CD4-positive, alpha-beta T cell (primary cell): ENCODE measurements at places on chromosomes 7 and 10.

DNA sequence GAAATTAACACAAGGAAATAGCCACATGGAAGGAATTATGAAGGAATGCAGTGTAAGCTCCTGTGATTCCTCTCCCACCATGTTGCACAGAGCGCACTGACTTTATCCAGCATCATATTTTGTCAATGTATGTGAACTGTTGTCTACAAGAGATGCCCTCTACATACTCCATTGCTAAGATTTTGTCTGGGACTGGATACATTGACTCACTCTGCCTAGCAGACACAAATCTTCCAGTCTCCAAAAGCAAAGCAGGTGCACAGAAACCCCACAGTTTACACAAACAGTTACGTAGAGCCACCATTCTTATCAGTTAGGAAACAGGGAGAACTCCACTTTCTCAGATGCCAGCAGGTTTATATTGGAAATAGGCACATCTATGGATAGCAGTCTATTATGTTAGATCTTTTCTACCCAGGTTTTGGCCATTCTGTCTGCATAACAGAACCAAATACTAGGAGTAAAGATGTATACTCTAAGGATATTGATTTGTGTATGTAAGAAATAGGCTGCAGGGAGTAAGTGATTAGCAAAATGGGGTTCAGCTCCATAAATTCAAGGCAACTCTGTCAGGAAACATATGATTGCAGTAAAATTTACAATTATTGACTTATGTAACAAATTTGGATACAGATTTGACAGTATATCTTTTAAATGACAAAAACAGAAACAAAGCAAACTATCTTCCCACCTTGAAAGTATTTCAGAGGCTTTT lies 1.5 kb downstream of the AKR1C2 start:
- DNase-seq: no peak

DNA sequence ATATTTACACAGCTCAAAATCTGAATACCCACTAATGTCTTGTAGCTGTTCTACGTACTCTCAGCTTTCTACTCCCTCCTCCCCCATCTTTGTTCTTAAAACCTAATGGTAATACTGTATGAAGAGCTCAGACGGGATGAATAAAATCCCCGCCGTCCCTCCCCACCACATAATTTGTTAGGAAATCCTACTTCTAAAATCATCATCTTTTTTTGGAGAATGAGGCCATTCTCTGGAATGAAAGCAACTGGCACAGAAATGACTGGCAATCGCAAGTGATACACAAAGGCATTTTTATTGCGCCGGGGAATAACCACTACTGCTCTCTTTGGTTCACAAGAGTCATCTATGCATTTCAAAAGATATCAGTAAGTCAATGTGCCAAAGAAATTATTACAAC lies 27.3 kb downstream of the SLC35B4 start:
- no peak for DNase-seq

GRCh38 chr10:68934994-68935393 lies 21.0 kb upstream of the DDX21 start:
- DNase-seq: no peak

DNA sequence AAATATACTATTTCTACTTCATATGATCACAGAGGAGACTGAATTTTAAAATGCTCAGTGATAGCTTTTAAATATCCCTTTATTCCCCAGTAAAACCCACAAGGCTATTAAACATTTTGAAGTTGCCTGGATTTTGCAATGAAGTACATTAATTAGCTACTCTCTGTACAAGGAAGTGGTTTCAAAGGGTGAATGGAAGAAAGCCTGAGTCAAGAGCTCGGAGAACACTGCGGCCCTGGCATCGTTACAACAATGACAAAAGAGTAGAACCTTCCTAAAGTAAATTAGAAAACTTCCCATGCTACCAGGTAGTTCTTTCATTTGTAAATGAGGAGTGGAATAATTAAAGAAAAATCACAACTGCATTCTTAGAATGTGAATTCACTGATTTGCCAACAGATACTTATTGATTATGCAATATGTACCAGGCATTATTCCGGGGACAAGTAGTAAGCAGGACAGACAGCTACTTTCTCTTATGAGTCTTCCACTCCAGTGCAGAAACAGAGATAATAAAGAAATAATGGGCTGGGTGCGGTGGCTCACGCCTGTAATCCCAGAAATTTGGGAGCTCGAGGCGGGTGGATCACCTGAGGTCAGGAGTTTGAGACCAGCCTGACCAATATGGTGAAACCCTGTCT lies 63.0 kb downstream of the ZNF22 start:
- no peak for DNase-seq

DNA sequence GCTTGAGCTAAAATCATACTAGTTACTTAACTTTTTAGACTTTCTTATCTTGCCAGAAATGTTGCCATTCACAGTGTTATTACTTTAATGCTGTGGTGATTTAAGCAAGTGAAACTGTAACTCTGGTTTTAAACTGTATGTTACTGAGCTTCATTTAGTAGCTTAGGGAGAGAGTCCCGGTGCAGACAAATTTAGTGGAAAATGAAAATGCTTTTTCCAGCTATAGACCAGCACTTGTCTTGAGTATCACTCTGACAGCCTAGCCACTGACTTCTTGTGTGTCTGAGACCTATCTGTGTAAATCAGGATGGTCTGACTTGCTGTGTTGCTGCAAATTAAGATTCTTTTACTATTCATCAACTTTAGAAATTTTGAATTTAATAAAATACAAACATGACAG lies 200.8 kb downstream of the CACNB2 start:
- no peak for DNase-seq

DNA sequence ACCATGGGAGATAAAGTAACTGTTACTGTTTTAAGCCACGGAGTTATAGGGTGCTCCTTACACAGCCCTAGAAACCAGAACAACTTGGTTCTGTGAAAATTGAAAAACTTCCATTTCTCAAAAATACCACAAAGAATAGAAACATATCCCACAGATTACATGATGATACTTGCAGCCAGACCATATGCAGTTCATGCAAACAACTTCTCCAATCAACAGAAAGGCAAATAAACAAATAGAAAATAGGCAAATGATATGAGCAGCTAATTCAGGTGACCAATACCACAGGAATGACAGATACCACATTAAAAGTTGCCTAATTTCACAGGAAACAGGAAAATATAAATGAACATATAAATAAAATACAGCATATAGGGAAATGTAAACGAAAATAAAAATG lies 297.5 kb downstream of the HTR7 start:
- no peak for DNase-seq

DNA sequence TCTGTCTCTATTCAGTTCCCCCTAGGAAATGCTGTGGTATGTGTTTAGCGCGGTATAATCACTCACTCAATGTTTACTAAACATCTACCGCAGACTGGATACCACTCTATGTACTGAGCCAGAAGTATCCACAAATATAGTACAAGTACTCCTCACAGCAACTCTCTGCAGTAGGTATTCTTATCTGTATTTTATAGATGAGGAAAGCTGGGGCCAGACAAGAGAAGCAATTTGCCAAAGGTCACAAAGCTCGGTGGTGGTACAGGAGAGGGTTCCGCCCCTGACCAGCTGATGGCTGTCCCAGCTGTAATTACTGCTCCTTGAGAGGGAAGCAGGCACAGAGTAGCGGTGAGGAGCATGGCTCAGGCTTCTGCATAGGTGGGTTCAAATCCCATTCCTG lies 184.1 kb downstream of the DOCK4 start:
- DNase-seq: no peak

GRCh38 chr10:115167751-115168150 lies 74.6 kb downstream of the ATRNL1 start:
- no peak for DNase-seq

- DNase-seq: no peak
Observed at GRCh38 chr10:31912898-31913850, 15.5 kb downstream of the ARHGAP12 start.

DNA sequence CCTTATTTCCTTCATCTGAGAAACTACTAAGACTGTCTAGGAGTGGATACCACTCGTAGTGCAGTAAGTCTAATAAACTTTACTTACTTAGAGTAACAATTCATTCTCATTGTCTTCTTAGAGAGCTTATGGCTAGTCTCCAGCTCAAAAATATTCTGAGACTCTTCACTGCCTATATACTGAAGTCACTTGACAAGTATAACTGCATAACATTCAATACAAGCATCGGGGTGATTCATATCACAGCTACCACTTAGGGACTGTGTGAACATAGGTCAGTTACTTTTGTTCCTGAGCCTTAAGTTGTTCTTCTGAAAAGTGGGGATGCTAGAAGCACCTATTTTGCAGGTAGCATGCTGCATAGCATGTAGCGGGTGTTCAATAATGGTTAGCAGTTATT lies 111.0 kb downstream of the HTR7 start:
- no peak for DNase-seq

DNA sequence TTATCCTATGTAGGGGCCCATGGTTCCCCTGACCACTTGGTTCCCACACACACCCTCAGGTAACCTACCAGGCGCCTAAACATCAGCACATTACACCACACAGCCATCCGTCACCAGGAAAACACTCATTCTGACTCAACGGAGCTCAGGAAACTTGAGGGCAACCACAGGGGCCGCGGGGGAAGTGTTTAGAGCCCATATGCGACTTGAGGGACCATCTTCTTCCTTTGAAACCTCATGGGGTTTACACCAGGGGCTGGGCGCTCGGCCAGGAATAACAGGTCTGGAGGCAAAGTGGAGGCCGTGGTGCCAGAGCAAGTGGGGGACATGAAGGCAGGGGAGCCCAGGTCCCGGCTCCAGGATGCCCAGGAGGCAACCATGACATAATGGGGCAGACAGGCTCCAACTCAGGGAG lies 1.5 kb downstream of the STX1A start:
- DNase-seq: peak; percentile 60

DNA sequence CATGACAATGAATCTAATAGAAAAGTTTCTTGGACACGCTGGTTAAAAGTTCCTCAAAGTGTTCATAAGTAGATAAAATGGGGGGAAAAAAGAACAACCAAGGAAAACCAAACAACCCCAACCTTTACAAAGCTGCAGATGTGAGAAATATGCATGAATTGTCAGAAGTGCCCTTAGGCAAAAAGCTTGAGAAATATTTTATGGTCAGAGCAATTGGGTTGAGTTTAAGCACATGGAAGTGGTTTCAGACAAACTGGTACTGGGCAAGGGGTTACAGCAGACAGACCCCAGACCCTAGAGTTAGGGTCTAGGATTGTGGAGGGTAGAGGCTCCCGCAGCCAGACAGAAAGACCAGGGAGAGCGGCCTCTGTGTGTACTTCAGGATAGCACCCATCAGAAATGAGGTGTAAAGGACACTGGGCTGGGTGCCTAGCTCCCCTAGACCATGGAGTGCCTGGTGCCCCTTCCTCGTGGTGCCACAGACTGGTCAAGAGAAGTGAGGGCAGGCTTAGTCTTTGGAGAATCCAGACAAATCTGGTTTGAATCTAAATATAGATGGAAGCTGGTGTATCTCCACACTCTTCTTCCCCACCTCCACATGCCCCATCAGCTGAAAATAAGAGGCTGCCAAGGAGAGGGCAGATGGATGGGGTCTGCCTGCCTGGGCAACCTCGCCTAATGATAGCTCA lies 37.3 kb downstream of the PNLIPRP2 start:
- no peak for DNase-seq
